Stromal cell of bone marrow (primary cell): ENCODE measurements at places on chromosomes 1 and 21.

DNA sequence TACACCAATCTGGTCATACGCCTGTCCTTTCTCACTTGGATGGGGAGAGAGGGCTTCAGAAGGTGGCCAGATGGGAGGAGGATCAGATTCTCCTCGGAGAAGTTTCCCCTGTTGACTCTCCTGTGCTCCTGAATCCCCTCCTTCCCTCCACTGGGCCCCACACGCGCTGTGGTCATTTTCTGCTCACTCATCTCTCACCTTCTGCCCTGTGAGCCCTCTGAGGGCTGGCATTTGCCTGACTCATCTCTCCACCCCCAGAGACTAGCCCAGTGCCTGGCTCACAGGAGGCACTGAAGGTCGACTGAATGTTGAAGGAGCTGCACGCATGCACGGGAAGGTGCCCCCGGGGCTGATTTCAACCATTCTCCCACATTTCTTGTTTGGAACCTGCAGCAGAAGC, 14.2 kb downstream of the ABCA4 start:
- DNase-seq = no peak

DNA sequence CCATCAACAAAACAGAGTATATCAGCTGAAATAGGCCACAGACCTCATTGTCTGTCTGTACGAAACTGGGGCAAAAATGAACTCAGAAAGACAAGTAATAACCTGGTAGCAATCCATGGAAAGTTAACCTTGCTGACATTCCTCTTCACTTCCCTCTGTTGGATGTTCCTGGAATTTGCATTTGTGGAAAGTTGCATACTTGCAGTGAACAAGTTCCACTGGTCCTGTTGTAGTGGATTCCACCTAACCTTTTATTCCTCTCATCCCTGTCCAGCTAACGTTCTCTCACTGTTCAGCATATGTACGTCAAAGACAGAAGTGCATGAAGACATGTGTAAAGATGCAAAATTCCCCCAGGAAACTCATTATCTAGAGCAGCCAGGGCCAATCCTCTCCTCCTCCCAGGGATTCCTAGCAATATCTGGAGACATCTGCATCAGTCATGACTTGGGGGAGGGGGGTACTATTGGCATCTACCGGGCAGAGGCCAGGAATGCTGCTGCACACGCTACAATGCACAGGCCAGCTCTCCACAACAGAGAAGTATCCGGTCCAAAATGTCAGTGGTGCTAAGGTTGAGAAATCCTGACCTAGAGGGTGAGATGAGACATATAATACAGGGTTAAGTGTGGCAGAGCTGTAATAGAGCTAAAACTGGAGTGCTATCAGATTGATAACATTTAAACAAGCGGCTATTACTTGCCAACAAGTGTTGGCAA, 8.2 kb downstream of the LPAR3 start:
- DNase-seq = no peak

GRCh38 chr1:9242338-9242969, 7.9 kb downstream of the H6PD start:
- DNase-seq = no peak

DNA sequence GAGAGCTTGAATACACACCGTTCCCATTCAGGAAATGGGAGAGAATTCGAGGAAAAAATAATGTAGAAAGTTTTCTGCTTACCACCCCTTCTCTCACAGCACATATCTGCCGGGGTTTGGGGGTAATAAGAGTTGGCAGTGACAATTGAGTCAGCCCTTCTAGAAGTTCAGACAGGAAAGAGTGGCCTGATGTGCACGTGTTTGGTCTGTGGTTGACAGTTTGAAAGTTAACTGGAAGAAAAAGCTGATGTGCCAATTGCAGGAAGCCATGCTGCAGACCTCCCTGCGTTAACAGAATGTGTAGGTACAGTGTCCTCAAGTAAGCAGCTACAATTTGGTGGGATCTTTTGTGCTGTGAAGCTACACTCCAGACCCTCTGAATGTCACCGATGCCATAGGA, 50.9 kb downstream of the DHX9 start:
- no peak for DNase-seq

GRCh38 chr1:161166669-161167548, 683 bp downstream of the PPOX start:
- DNase-seq = no peak

DNA sequence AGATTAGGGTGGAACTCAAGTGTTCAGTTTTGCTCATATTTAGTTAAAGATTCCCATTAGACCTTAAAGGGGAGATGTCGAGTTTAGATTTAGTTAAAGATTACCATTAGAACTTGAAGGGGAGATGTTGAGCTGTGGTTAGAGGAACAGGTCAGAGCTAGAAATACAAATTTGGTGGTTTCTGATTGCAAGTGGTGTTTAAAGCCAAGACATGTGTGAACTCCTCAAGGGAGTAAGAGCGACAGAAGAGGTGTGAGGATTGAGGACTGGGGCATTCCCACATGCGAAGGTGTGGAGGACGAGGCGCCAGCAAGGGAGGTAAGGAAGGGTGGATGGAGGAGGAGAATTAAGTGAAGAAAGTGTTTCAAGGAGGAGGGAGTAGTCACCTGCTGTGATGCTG, 168.6 kb downstream of the IER5 start:
- no peak for DNase-seq

GRCh38 chr1:245956225-245956624, 550.9 kb downstream of the SMYD3 start:
- no peak for DNase-seq

- no peak for DNase-seq
These were observed 6.9 kb downstream of the FMN2 start for GRCh38 chr1:240098534-240098933.

- DNase-seq = no peak
These were observed 327.5 kb upstream of the LYPLAL1 start for GRCh38 chr1:218846181-218846580.

DNA sequence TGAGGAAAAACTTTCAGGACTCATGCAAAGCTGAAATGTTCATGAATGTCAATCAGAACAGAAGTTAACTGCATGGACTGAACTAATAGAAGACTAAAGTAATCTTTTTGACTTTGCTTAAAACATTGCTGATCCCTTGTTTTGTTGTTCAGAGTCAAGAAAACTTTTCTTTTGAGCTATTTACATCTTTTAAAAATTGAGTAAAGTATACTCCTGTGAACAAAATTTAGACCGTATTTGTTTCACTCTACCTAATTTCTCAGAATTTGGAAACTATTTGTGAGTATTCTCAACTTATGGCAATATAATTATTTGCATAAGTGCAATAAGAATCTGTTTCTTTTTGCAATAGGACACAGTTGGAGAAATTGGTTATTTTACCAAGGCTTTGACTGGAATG, 41.1 kb downstream of the INPP5B start:
- DNase-seq = no peak

GRCh38 chr1:146035048-146035423, 13.5 kb upstream of the HJV start:
- DNase-seq = no peak

DNA sequence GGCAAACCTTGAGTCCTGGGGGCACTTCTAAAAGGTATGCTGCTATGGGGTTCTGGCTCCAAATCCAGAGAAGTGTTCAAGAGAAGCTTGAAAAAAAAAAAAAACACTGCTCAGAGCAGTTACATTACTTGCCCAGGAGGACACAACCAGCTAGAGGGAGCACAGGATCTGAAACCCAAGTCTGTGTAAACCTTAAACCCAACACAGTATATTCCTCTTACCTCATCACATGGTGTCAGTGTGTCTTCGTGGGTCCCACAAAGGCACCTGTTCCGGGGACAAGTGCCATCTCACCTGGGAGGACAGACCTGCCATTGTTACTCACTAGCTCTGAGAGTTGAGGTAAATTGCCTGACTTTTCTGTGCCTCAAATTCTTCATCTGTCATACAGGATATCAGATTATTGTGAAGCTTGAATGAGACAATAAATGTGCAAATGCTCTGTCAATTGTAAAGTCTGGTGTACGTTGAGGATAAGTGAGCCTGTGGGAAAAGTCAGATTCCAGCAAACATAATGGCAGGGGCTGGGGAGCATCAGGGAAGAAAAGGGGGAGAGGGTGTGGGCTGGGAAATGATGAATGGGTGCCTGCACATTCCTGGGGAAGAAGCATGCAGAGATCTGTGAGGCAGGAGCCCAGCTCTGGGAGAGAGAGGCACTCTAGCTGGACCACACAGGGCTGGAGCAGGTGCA, 170.4 kb upstream of the ZC3H12A start:
- DNase-seq = no peak

DNA sequence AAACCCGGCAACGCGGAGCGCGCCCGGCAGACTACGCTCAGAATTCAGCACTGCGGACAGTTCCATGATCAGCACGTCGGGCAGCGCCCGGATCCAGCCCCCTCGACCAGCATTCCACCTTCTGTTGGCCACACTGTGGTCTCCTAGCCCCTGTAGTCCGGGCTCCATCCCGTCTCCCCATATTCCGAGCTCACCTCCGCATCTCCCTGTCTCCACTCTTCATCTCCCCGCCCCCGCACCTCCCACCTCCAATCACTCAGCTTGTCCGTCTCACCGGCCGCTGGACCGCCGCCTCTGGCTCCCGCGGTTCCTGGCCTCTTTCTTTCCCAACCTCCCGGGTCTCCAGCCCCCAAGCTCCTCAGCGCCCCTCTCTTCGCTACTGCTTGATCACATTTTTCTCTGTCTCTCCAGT, 500 bp downstream of the EPHA10 start:
- DNase-seq = peak; percentile 3

DNA sequence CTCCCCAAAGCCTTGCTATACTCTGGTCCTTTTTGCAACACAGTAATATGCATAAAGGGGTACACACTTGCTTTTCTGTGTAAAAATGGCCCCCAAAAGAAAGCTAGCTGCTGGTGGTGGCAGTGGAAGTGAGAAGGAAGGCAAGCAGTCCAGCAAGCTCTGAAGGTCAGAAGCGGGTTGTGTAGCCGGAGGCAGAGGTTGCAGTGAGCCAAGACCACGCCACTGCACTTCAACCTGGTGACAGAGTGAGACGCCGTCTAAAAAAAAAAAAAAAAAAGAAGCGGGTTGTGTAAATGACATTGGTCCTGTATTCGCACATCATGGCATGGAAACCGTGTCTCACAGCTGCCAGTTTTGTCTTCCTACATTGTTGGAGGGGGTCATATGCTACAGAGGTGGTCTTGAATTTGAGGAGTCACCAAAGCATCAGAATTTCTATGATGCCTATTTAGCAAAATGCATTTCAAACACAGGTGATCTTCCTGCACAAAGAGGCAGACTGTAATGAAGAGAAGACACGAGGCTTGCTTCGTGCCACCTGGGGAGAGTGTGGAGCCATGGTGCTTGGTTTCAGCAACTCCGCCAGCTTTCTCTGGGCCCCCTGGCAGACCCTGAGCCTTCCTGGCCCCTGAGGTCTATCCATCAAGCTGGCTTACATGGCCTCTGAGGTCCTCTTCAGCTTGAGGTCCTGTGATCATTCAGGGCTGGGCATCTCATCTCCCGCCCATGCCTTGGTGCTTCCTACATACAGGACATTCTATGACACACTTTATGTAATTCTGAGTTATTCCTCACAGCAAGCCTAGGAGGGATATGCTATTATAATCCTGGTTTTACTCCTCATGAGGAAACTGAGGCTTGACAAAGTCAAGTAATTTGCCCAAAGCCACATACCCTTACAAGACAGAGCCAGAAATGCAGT, 71.0 kb downstream of the TOMM20 start:
- DNase-seq = no peak

- no peak for DNase-seq
These were observed 11.2 kb downstream of the DCST2 start for GRCh38 chr1:155022136-155022926.

DNA sequence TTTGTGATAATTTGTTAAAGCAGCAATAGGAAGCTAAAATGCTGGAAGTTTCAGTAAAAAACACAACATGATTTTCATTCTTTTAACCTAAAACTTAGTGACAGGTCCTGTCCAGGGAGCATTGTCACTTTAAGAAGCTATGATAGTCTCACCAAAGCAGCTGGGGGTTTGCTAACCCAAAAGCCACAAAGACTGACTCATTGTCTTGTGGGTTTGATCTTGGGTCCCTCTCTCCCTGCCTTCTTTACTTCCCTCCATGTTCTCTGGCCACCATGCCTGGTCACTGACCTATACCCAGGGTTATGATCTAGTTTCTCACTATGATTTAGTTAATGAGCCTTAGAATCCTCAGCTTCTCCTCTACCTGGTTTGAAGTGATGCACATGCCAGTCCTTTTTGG, 213.5 kb upstream of the PTGFR start:
- DNase-seq = peak; percentile 79

GRCh38 chr1:29664711-29665110, 428.4 kb downstream of the PTPRU start:
- DNase-seq = no peak

DNA sequence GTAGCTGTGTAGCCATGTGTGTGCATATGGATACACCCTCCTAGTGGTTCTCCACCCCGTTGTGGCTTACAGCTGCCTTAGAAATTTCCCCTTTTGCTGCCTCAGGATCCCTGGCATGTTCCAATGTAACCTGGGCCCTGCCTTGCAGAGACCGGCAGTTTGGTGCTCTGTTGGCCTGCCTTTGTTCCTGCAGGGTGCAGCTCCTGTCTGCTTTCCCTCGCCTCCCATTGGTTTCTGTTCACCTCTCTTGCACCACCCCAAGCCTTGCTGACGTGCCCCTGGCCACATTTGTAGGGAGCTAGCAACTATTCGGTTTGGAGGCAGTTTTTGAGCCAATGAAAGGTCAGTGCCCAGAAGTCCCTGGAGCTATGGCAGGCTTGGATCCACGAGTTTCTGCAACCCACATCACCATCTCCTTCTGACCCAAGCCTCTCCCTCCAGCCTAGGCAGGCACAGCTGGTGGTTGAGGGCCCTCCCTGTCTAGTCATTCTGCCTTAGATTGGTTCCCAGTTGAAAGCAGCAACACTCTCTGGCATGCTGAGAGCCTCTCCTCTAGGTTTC, 54.9 kb downstream of the MAB21L3 start:
- no peak for DNase-seq

- no peak for DNase-seq
These were observed 8.4 kb upstream of the PAXBP1 start for GRCh38 chr21:32779983-32780382.

GRCh38 chr1:193355626-193356025, 169.2 kb upstream of the B3GALT2 start:
- DNase-seq = no peak

DNA sequence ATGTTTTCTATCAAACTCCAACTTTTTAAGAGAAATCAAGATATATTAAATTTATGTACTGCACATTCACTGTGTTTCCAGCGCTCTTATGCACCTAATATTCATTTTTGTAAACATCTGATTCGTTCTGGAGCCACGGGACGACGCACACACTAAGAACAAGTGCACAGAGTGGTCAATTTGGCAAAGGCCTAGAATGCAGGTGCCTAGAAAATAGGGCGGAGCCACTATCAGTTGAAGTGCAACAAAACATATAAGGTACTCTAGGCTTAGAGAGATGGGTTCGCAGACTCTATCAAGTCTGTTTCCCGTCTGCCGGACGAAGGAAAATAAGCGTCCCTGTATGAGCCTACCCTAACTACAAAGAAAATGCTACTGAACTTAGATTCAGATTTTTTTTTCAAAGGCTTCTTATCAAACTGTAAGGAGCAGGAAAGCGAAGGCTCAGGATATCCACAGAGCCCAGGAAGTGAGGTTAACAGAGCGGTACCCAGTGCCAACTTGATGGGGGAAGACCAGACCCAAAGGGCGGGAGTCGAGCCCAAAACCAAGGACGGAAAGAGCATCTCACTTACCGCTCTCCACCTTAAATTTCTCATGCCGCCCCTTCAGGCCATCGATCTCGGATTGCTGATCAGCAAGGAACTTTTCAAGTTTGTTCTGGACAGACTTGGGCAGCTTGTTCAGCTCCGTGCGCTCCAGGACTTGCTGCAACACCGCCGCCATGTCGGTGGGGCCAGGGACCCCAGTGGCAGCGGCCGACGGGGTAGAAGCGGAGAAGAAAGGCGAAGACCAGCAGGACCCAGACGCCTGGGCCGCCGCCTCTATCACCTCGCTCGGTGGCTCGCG, 526 bp downstream of the TPR start:
- peak; percentile 20 for DNase-seq
